Ascending aorta (tissue), 2 donors: ENCODE measurements at places on chromosomes 5 and 9.
A peak's percentile ranks its signal among the peaks of the same experiment; 100 is the strongest.

DNA sequence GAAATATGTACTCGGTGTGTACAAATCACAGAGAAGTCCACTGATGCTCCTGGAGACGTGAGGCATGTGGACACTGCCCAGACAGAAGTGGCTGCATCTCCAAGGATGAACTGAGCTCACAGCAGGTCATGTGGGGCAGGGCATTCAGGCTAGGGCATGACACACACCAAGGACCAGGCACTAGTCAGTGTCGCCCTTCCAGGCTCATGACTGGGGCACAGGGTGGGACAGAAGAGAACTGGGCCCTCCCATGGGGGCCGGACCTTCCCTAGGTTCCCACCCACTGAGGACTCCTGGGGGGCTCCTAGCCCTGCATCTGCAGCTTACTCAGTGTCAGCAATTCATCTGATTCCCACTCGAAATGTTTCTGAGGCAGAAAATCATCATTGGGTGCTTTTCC, 256.8 kb upstream of the IRX4 start:
- no peak for DNase-seq

DNA sequence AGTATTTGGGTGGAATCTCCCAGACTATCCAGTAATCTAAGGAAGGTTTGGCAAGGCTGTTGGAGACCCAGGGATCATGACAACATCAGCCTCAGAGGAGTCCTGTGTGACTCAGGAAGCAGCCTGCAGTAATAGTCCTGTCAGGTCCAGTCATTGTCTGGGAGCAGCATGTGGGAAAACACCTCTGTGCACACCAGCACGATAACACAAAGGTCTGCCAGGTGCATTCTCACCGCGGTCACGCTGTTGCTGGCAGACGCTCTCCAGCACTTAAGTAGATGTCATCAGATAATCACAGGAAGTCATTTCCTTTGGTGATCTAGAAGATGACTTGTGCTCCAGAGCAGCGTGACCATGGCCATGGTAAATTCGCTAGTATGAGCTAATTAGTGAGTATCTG, 99.2 kb upstream of the IQGAP2 start:
- no peak for DNase-seq

DNA sequence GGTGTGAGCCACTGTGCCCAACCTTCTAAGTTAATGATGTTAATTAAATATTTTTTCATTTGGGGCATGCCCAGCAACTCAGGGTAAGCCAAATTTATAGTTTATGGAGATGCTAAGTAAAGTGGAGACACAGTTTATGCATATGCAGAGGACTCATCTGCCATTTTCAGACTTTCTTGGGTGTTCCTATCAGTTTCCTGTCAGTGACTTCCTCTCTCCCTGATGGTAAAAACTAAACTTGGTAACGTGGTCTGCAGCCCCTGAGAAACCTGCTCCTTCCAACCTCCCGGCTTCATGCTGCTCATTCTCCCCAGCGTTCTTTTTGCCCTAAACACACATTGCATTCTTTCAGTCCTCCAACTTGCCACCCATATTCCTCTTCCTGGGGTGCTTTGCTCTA, 48.4 kb upstream of the TUT7 start:
- no peak for DNase-seq

- no peak for DNase-seq
Measured at GRCh38 chr9:93295456-93296076, 111.6 kb downstream of the WNK2 start.

- no peak for DNase-seq
Measured at GRCh38 chr5:219460-219863, 1.3 kb downstream of the SDHA start.

DNA sequence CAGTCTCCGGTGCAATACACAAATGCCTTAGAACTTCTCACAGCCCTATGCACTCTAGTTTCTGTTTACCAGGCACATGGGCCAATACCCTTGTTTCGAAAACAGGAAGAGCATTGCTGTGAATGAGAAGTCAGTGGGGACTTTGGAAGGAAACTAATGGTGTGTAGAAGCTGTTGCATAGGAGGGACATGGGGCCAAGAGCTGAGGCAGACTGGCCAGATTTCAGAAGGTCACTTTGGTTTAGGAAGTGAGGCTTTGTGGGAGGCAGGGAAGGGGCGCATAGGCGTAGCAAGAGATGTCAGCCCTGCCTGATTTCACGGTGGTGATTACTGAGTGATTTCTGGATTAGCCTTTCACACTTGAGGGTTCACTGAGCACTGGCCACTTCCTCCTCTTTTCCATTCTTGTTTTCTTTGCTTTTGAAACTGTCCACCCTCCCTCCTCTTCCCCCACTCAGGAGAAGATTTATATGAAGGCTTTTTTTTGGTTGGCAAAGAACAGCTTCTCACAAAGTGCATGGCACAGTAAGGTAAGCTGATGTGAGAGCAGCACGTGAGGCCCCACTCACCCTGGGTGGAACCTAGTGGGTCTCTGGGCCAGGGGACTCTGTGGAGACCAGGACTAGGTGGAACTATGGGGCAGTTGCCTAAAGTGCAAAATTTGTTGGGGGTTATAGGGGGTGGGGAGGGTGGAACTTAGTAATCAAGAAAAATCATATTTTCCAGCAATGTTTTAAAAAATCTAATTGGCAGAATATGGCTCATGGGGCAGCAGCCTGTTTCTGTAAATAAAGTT, 6.1 kb upstream of the TMEM252 start:
- DNase-seq, result no peak

GRCh38 chr9:132575005-132575609, 7.3 kb upstream of the BARHL1 start:
- no peak for DNase-seq

GRCh38 chr5:142059304-142059940, 46.6 kb upstream of the GNPDA1 start:
- no peak for DNase-seq

- no peak for DNase-seq
Measured at GRCh38 chr5:59037041-59037440, 454.2 kb downstream of the RAB3C start.

GRCh38 chr9:76759732-76760131, 4.5 kb upstream of the PCA3 start:
- no peak for DNase-seq

DNA sequence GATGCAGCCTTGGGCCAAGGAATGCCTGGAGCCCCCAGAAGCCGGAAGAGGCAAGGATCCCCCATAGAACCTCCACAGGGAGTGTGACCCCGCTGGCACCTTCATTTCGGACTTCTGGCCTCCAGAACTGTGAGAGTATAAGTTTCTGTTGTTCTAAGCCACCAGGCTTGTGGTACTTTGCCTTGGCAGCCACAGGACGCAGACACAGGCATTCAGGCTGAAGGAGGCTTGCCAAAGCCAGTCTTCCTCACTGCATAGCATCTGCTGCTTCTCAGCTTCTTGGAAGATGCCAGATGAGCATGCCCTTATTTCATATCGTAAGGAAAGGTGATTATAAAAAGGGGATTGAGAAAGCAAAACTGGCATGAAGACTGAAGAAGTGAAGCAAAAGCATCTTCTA, 61.1 kb upstream of the TAS2R1 start:
- no peak for DNase-seq

DNA sequence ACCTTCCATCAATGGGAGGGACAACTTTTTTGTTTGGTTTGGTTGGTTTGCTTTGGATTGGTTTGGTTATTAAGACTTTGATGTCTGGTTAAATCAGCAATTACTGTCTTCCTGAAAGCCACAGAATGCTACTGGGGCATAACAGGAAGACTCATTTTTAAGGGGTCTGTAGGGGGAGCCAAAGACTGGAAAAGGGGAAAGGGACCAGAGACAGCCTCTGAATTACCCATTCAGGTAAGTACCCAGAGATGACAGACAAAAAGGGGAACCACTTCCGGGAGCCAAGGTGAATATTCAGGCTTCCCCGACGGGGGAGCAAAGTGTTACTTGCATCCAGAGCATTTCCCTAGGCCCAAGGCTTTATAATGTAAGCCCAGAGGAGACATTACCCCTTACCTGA, 4.6 kb upstream of the FEM1C start:
- DNase-seq, result no peak

- no peak for DNase-seq
Measured at GRCh38 chr5:110104726-110105669, 415.3 kb downstream of the MAN2A1 start.

GRCh38 chr5:180624587-180624986, 24.8 kb downstream of the FLT4 start:
- no peak for DNase-seq

- DNase-seq, result no peak
Measured at GRCh38 chr5:89299998-89300397, 417.0 kb upstream of the MEF2C start.

DNA sequence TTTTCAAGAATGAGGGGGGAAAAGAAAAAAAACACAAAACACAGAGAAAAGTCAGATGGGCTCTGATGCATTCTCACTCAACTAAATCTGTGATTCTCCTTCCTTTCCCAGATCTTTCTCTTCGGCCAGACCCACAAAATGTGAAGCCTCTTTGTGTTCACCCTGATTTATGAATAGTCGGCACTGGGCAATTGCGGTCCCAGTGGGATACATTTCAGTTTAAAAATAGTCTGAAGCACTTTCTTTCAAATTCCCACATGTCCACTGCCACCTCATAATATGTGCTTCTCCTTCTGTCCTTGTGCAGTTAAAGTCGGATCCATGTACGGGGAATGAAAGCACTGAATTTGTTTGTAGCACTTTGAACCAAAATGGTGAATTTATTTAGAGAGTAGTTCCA, 995.4 kb upstream of the WWC1 start:
- DNase-seq, result no peak

- no peak for DNase-seq
Measured at GRCh38 chr5:107604146-107604910, 66.4 kb downstream of the EFNA5 start.

GRCh38 chr5:31770132-31770720, 131.3 kb downstream of the PDZD2 start:
- no peak for DNase-seq

DNA sequence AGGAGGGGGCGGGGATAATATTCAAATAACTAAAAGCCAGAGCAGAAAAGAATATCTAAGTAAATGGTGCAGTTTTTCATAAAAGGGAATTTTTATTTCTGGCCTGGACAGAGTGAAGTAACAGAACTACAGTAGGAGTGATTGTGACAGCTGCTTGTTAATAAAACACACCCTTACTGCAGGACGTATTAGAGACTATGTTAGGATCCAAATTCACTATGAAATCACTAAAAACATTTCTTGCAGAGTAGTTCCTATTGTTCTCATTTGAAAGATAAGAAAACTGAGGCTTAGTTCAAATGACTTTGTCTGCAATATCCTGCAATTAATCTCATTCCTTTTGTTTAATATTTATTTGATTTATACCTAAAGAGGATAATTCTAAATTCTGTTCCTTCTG, 39.5 kb downstream of the FAM174A start:
- DNase-seq, result no peak

GRCh38 chr9:109542922-109543321, 44.8 kb upstream of the PTPN3 start:
- no peak for DNase-seq

DNA sequence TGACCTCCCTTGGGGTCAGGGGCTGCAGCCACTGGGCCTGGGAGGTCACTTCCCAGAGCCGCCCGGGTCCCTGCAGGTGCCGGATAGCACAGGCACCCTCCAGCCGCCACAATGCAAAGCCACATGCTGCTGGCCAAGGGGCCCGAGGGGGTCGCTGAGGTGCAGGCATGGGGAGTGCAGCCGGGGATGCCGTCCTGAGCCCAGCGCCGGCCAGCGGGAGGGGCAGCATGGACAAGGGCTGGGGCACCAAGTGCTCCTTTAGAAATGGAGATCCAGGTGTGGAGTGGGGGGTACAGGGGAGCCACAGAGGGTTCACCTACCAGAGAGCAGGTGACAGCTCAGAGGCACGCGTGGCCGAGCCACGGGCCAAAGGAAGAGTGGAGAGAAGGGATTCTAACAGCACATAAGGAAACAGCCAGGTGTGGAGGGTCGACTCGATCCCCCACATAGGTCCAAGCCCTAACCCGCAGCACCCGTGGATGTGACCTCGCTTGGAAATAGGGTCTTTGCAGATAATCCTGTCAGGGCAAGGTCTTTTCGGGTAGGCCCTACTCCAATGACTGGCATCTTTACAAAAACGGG, 24.7 kb downstream of the ZDHHC11B start:
- DNase-seq, result no peak

DNA sequence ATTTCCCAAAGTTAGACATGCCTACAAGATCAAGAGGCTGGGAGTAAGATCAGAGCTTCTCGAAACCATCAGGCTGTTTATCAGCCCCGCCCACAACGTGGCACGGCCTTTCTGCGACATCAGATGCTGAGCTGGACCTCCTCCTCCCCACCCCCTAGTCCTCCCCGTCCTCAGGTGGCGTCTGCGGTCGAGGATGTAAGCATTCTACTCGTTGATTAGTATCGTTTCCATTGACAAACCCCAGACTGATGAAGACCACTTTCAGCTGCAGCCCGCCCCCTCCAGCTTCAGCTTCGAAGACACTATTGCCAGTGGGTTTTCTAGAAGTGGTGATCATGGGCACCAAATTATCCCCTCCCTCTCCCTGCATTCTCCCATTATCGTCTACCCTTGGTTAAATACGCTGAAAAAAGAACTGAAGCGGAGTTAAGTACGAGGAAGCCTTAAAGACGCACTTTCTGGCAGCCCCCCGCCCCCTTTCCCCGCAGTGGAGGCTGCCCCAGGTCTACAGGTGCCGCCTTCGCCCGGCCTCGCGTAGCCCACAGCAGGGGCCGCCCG, 1.1 kb downstream of the PPIC start:
- peak; percentile 82 for DNase-seq

DNA sequence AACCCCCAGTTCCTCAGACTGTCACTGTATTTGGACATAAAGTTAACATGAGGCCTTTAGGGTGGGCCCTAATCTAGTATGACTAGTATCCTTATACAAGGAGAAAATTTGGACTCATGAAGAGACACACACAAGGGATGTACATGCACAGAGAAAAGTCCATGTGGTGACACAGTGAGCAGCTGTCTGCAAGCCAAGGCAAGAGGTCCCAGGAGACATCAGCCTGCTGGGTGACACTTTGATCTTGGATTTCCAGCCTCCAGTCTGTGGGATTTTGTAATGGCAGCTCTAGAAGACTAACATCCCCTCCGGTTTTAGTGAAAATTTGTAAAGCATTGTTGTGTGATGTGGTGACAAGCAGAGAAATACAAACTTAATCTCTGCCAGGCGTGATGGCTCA, 66.1 kb downstream of the RAI14 start:
- DNase-seq, result no peak

DNA sequence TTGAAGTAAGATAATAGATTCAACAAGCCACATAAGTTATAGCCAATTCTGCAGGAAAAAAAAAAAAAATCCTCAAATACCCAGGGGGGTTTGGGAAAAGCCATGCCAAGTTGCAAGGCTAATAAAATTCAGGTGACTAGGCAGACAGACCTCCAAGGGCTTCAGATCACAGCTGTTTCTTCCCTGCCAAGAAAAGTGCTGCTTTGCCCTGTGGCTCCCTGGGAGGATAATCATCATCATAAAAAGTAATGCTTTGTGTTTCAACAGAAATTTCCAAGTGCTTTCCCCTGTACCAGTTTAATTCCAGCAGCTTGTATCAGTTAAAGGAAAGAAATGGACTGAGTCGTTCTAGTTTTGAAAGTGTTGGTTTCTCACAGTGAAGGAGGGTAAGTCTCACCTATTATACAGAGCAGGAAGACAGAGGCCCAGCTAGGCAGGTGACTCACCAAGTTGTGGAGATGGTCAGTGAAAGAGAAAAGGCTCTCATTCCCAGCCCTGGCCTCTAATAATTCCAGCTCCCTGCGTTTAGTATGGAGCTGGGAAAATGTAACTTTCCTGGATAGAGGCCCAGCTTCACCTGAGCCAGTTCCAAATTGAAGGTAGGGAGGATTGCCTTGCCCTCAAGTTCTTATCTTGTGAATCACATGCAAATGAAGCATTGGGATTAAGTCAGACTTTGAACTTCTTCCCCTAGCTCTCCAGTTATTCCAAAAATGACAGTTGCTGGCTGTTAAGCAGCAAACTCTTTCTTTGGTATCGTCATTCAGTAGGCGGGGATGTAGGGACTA, 263.4 kb downstream of the GRIA1 start:
- DNase-seq, result no peak
